Renal cortex interstitium (tissue), 15 donors: ENCODE measurements at places on chromosomes 11 and 22. TPM values are rescaled to one million over a fixed set of nuclear protein-coding genes. Genes with fewer than 3 reads are reported as not detected.

DNA sequence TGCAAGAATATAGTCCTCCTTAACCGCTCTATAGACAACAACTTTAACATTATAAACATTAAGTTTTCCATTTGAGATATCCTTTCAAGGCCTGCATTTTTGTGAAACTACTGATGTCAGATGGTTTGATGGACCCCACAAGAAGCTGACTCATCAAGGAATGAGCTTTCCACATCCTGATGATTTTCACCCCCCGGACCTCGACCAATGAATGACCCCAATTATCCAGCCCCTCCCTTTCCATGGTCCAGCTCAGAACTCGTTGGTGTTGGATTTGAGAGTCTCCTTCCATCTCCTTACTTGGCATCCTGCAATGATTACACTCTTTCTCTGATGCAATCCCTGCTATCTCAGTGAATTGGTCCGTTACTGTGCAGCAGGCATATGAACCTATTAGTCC, 31.8 kb upstream of the GUCY1A2 start:
- DNase-seq, result no peak

DNA sequence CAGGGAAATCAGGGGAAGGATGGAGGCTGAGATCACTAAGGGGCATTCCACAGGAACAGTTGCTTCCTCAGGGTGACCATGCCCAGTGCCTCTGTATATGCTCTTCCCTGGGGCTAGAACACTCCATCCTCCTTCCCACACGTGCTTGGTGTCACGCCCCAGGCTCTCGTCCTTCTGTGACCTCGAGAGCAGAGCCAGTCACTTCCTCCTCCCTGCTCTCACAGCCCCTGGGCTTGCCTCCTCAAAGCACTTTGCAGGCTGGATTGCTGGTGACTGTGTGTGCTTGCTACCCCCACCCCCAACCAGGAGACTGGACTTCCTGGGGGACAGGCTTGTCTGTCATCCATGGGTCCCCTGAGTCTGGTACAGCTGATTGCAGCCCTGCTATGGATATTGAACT, 56.5 kb upstream of the AMPD3 start:
- DNase-seq, result no peak

GRCh38 chr11:119666463-119667131, 62.4 kb downstream of the NECTIN1 start:
- no peak for DNase-seq

The CRYBA4 gene
- polyA plus RNA-seq, result not detected

DNA sequence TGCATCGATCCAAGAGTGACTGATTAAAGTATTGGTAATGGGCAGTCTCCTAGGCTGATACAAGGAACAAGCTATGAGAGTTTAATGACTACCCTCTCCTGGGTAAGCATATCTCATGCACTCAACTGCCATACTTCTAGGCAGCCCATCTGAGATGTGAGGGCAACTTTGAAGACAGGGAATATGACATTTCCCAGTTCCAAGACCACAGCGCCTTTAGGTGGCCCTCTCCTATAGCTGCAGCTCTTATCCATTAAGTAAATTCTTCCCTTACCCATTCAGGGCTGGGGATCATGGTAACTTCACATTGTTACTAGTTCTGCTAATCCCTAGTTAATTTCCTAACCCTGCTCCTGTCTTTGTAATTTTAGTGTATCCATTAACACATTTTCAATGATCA, 157.3 kb upstream of the CTSC start:
- DNase-seq, result no peak

DNA sequence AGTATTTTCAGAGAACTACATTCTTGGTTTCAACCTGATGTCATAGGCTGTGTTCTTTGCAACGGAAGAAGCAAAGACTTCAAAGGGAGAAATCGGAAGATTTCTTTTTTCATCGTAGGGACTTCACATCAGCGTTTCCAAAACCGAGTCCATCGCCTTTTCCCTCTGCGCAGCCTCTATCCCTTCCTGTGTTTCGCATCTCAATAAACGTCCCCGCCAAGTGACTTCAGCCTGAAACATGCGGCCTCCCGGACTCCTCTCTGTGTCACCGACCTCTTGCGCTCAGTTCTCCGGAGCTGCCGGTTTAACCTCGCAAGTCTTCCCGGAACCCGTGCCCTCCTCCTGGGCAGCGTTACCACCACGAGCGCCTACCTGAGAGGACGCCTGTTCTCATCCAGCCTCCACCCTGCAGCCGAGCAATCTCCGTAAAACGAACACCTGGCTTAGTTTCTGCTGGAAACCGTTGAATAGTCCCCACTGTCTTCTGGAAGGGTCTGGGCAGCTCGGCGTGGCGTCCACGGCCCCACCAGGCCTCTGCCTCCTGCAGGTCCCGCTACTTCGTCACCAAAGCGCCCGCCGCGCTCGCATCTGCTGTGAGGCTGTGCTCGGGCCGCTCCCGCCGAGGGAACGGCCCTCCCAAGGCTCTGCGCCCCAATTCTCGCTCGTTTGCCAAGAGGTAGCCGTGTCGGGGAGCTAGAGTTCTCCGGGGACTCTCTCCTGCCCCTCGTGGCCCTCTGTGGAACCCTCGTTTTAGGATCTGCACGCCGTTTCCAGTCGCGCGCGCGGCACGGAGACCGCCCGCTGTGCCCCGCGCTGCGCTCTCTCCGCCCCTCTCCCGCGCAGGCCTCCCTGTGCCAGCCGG, at the start of gene GLB1L3:
Gene GLB1L3 (plus strand): TSS at position 846 of the 862 bp plus-strand sequence. CDS start 362 bp downstream, outside the sequence.
- no peak for DNase-seq
